ENCODE measurements at places on chromosomes 12 and 14.

GRCh38 chr12:23415180-23415579 is 534.3 kb downstream of the SOX5 start:
- no peak for DNase-seq

DNA sequence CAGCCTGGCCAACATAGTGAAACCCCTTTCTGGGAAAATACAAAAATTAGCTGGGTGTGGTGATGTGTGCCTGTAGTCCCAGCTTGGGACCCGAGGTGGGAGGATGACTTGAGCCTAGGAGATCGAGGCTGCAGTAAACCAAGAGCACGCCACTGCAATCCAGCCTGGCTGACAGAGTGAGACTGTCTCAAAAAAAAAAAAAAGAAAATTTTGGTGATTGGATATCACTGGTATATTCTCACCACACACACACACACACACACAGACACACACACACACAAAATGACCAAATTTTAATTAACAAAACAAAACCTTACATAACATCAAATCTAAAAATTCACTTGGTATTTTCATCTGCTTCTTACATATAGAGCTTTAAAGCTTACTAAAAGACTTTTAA is 3.4 kb upstream of the FAM177A1 start:
- no peak for DNase-seq

DNA sequence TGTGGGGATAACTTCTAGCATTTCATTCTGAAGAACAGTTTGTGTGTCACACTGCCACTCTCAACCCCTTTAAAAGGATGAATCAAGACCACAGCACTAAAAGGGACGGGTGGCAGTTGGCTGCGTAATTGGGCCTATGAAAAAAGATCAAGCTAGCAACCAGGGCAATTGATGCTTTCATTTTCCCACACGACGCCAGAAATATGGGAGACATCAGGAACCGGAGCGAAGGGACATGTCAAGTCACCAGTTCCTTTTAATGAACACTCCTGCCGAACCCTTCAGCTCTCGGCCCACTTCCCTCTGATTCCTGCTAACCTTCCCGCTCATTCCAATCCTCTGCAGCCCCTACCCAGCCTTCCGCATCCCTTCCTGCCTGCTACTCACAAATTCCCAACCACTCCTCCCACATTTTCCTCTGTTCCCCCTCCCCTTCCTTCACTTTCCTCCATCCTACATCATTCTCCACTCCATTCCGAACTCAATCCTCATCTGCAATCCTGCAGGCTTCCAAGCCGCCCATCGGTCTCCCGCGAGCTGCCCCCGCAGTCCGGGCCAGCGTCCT is 753 bp downstream of the CSRNP2 start:
- DNase-seq, result no peak

DNA sequence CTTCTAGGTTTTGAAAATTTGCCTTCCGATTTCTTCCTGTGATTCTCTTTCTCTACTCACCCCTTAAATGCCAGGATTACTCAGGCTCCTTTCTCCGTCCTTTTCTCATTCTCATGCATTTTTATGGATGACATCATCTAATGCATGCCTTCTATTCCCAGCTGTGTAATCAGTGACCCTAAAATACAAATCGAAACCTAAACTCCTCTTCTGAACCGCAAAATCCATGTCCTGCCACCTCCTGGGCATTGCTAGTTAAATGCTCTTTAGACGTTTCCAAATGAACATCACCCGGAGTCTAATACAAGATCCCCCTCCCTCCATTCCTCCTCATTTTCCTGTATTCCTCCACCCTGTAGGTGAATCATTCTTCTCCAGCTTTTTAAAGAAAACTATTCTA is 1703.1 kb upstream of the FLRT2 start:
- no peak for DNase-seq

- no peak for DNase-seq
Observed at GRCh38 chr12:5492562-5492961, 60.7 kb downstream of the NTF3 start.

- no peak for DNase-seq
Observed at GRCh38 chr12:26188127-26188526, 7.2 kb upstream of the SSPN start.

DNA sequence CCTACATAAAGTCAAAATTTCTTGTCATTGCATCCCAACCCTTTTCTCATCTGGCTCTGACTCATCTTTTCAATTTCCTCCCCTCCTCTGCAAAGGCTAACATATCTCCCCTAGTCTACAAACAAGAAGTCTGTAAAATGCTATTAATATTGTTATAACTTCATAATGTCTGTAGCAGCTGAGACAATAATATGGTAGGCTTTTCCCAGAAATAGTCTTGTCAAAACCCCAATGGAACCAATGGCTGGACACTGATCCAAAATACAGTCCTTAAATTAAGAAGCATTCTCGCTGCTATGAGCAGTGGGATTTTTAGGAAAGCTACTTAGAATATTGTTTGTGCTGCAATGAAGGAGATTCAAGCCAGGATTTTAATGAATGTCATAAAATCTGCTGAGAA is 131.4 kb downstream of the KLHL28 start:
- no peak for DNase-seq

GRCh38 chr12:6288235-6288634 is 22.2 kb upstream of the PLEKHG6 start:
- no peak for DNase-seq

GRCh38 chr14:55192054-55192621 is 753 bp upstream of the DLGAP5 start:
- DNase-seq, result no peak

DNA sequence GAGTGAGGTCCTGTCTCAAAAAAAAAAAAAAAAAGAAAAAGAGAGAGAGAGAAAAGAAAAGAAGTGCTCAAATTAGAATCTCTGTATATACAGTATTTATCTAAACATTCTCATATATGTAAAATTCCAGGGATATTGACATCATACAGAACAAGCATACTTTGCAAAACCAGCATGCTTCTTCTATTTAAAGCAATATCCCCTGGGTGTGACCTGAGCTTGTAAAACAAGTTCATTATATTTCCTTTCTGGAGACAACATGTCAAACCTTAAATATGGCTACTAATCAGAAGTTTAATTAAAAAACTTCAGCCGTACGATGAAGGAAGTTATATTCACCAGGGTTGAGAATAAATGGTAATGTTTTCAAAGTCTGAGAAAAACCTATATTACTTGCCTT is 175.8 kb upstream of the HMGA2 start:
- no peak for DNase-seq

DNA sequence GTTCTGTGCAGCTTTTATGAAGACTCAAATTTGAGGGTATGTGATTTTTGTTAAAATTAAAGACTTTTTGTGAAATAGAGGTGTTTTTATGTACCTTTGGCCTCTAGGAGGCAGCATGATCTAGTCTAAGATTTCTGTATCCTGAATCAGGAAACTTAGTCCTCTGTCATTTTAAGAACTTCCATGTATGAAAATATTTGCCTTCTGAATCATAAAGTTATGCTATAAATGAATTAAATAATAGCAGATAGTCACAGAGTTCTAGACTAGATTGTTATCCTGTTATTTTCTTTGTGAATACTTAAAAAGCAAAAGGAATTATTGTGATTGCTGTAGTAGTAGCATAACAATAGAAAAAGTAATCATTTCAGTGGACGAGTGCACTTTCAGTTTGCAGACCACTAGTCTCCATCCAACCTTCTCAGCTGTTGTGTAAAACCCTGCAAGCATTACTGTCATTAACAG is 56.3 kb downstream of the FGD4 start:
- DNase-seq, result no peak

DNA sequence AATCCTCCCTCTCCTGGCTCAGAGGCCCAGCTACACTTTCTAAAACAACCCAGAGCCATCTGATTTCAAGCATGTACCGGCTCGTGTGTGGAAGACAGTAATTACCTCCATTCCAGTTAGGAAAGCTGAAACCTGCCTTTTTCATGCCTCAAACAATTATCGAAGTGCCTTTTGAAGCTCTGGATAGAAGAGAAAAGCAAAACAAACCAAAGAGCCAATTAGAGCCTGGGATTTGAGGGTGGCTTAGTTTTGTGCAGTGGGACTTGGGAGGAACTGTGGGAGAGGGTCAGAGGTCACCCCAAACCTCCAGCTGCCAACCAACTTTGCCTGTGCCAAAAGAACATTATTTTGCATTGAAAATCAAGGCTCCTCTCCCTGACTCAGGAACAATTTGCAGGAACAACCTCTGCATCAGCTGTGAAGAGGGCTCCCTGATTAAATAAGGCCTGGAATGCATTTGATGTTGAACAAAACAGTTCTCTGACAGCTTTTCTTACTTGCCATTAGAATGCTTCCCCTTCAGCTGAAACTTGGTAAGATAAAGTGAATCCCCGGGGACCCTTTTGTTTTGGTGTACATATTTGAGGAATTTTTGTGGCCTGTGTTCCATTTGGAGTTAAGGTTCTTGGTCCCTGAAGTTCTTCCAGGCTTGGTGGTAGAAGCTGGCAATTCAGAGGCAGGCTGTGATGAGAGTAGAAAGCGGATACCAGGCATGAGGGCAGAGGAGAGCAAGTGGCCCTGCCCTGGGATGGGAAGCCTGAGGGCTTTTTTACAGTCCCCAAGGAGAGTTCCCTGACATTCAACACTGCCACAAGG is 270.1 kb downstream of the ZFP36L1 start:
- DNase-seq, result no peak

GRCh38 chr14:100782516-100783320 is 43.2 kb upstream of the MEG3 start:
- DNase-seq, result peak; percentile 5

DNA sequence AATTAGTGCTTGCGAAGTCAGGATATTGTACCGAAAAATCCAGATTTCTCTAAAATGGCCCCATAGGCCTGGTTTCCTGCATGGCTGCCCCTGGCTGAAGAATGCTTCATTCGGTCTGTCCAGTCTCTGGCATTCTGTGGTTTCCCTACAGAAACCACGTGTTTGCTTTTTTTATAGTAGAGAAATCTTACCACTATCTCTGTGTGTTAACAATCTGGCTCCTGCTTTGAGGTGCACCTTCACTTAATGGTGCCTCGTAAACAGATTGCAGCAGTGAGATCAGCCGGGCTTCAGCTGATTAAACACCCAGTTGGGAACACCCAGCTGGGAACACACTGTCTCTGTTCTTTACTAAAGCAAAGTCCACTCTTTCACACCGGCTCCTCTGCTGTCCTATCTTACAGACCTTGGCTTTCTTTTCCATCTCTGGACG is 6.7 kb upstream of the DNAAF2 start:
- DNase-seq, result no peak

DNA sequence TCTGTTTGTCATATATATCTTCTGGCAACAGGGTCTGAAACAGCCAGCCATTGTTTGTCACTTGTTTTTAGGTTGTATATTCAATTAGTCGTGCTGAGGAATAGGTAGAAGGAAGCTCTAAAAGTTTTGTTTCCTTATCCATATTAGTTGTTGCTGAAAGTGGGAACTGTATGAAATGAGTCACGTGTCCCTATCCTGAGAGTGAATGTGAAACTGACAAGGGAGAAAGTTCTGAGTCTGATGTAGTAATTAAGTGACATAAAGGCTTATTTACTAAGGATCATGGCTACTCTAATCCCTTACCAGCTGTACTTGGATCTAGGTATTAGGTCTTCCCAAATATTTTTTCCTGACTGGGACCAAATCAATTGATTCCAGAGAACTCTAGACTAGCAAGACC is 16.4 kb downstream of the FAM234B start:
- no peak for DNase-seq

DNA sequence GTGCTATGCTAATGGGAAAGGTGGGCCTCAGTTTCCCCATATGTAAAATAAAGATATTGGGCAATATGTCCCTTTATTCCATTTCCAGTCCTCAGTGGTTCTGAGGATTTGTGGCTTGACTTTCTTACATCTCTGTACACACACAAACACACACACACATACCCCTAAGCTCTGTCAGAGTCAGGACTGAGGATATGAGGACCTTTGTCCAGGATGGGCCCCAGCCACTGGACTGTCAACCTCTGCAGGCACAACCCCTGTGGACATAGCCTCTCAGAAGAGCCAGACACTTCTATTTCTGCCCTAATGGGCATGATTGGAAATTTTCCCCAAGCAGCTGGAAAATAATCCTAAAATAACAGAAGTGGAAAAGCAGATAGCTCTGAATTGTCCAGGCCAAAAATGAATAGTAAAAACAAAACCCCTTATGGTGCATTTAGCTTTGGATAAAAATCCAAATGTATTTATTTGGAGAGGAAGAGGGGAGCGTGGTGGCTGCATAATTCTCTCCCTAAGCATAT is 50.2 kb downstream of the RIN3 start:
- no peak for DNase-seq
